NCI-H2081 treated with DMSO at 0.1 percent for 48 hours (cell line): ENCODE measurements at places on chromosomes 3 and 15.

- DNase-seq: no peak
Measured at GRCh38 chr3:110738531-110738930, 333.1 kb upstream of the NECTIN3 start.

GRCh38 chr3:123246866-123247265 lies 45.1 kb downstream of the SEC22A start:
- no peak for DNase-seq

DNA sequence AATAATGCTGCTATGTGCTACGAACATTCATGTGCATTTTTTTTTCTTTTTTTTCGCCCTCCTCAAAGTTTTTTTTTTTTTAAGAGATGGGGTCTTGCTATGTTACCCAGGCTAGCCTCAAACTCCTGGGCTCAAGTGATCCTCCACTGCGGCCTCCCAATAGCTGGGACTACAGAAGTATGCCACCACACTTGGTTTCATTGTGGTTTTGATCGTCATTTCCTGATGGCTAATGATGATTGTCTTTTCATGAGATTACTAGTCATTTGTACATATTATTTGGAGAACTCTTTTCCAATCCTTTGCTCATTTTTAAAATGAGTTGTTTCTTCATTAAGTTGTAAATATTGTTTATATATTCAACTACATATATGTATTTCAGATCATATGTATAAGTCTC lies 48.8 kb downstream of the FBXO22 start:
- DNase-seq: no peak

DNA sequence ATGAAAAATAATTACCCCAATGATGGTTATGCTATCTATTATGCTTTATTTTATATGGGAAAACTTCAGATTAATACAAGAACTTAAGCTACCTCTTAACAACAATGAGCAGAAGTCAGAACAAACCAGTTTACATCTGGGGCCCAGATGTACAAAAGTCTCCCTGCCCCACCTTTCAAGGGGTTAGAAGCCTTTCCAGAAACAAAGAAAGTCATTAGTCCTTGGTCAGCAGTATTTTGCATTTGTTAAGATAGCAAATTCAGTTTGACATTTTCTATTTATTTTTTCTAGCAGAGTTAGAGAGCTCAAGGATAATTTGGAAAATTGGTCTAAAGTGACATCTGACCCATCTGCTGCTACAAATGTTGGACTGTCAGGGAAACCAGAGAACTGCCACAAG lies 478.7 kb upstream of the UBE2E2 start:
- DNase-seq: no peak

- DNase-seq: peak; percentile 12
Measured at GRCh38 chr3:96813820-96814650, at the start of gene EPHA6. TSS of gene EPHA6 (plus strand) at chr3:96814594.

GRCh38 chr15:81007428-81008064 lies 6.8 kb downstream of the TLNRD1 start:
- no peak for DNase-seq

DNA sequence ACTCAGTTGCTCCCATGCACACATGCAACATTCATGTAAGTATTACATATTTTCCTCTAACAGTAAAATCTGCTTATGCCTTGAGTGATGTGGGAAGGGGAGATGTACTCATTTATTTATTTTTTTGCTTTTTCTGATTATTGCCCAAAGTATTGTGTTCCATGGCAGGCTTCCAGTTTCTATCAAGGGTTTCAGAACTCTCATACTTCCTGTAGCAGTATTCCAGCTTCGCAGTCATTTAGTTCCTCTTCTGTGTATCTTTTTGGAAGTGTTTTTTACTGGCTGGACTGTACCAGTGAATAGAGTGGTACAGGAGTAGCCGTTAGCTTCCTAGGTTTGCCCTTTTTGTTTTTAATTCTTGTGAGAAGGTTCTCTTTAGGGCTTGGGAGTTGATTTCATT lies 26.9 kb downstream of the RAB11A start:
- no peak for DNase-seq

DNA sequence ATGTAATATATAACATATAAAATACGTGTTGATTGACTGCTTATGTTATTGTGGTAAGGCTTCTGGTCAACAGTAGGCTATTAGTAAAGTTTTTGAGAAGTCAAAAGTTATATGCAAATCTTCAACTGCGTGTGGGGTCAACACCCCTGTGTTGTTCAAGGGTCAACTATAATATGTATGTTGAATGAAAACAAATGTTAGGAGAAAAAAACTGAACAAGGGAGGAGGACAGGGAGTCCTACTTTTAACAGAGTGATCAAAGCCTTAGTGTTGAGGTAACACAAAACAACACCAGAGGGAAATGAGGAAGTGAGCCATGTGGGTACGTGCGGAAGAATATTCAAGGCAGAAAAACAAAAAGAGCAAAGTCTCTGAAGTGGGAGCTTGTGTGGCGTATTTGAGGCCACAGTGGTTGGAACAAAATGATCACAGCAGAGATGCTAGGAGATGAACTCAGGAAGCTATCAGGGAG lies 62.5 kb downstream of the SFMBT1 start:
- DNase-seq: no peak

DNA sequence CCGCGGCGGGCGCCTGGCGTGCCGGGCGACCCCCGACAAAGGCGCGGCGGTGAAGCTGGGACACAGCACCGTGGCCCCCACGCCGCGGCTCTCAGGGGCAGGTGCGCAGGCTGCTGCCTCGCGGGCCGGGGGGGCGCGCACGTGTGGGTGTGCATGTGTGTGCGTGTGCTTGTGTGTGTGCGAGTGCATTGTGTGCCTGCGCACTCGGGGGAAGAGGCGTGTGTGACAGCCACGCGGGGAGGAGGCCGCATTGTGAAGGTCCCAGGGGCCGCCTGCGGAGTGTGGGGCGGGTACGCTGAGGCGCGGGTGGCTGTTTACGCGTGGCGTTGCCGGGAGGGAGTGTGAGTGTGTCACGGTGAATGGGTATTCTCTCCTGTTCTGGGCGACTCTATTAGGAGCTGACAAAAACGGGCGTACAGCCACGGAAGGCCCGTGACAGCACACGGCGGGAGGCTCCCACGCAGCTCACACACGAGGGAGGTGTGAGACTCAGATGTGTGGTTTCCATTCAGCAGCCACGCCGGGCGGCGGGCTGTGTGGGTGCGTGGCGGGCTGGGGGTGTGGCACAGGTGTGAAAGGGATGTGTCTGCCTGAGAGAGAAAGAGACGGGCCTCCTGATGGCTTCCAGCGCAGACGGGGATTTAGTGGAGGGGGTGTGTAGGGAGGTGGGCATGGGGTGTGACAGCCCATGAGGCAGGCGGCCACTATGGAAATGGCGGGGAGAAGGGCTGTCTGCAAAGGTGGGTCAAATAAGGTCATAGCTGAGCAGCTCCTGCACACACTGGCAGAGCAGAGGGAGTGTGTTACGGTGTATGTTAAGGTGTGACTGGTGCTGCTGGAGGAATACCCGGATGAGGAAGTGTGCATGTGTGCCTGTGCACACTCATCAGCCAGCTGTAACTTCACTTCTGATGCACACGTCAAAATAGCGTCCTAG lies 750 bp downstream of the PODXL2 start:
- no peak for DNase-seq

- no peak for DNase-seq
Measured at GRCh38 chr3:36615861-36616260, 148.5 kb downstream of the DCLK3 start.

DNA sequence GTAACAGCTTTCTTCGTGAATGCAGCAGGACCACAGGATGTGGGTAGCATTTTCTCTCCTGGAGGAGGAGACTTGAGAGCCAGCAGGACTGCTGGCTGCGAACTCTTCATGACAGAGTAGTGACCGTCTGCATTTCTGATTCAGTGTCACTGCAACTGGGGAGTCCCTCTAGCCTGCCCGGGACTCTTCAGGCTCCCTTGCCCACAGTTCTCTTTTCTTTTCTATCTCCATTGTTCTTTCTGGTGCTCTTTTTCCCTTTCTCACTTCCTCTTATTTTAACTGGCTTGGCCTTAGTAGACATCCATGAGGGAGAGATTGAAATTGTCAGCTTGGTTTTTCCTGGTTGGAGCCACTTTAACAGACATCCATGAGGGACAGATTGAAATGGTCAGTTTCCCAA lies 49.9 kb upstream of the P2RY1 start:
- no peak for DNase-seq

DNA sequence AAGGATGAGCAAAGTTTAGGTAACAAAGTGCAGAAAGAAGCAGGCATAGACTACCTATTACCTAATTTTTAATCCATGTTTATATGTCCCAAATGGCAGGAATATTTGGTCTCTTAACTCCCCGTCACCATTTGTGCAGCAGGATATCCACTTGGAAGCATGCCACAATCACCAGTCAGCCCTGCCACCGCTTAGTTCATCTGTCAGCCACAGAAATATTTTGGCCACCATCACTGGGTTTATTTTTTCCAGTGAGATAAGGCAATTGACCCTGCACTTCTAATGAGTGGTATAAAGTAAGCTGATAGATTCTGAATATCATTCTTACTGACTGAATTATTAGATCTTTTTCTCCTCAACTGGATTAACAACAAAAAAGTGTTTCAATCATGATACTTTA lies 152.9 kb upstream of the SOX2 start:
- no peak for DNase-seq

- no peak for DNase-seq
Measured at GRCh38 chr3:11185564-11186317, 31.4 kb downstream of the HRH1 start.

DNA sequence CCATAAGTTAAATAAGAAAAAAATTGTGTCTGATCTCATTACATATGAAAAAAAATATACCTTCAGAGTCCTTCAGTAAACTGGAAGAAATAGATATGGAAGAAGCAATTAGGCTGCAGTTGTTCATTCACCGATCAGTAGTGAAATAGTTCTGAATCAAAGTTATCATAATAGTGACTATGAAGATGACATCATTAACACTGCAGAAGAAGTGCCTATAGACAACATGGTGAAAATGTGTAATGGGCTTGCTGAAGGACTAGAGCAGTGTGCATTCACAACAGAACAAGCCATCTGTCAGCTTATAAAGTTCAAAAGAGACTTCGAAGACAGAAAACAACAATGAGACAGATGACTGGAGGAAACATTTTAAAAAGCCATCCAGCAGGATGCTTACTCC lies 144.5 kb downstream of the NAALADL2 start:
- no peak for DNase-seq

DNA sequence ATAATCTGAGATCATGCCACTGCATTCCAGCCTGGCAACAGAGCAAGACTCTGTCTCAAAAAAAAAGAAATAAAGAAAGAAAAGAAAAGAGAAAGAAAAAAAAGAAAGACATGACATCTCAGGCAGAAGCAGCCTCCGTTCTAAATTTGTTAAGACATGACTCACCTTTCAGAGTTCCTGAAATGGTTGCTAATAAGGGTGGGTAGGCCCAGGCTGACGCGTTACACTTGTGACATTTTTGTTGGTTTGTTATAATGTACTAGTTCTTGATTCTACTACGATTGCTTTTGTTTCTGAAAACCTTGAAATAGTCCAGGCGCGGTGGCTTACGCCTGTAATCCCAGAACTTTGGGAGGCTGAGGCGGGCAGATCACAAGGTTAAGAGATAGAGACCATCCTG lies 21.0 kb downstream of the SLC25A20 start:
- no peak for DNase-seq

DNA sequence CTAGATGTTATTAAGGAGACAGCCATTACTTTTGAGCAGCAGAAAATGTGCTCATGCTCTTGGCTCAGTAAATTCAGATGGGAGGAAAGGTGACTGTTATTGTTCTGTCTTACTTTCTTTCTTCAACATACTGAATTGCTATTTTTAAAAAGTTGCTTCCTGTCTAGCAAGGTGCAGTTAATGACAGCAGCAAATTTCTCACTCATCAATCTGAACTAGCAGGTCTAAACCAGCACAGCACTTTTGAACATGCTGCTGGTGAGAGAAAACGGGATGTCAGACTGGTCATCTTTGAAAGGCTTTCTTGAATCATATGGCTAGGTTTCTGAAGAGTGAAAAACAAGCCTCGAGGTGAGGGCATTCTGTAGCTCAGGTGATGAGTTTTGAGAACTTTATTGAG lies 384.7 kb downstream of the MFSD1 start:
- DNase-seq: no peak

DNA sequence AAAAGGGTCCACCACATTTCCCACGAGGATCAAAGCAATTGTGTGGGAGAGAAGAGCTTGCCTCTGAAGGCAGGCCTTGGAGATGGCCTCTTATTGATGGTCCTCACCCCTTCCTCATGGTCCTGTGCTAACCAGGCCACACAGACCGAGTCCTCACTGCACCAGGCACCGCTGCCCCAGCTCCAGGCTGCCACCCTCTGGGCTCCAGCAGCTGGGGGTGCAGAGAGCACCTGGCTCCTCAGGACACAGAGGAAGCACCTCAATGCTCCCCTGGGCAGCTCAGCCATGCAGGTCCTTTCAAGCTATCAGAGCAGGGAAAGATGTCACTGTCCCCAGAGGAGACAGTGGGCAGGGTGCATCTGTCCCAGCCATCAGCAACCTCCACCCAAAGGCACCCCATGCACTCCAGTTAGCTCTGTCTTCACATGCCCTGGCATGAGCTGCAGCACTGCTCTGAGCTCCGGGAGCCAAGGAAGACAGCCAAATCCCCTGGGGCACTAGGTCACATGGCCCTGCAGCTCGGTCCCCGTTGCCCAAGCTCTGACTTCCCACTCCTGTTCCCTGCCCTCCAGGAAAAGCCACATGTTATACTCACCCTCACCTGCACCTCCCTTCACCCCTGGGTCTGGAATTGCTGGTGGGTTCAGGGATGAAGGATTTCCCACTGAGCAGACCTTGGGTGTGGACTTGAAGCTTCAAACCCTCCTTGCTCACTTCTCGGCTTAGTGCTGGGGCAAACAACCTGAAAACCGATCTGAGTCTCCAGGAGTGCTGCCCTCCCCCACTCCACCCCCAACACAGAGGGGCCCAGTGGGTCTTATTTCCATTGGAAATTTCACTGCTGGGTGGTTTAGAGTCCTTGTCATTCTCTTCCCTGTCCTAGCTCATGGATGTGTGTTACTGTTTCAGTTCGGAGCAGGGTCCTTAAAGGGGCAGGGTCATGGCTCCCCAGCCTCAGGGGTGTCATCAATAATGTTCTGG lies 32.6 kb downstream of the ALS2CL start:
- DNase-seq: no peak

GRCh38 chr3:149151843-149152242 lies 22.4 kb downstream of the HPS3 start:
- DNase-seq: no peak
